ENCODE measurements at places on chromosomes 7 and 10. TPM values are rescaled to one million over a fixed set of nuclear protein-coding genes. Genes with fewer than 3 reads are reported as not detected.
A peak's percentile ranks its signal among the peaks of the same experiment; 100 is the strongest.

GRCh38 chr7:49389871-49390479 is 383.5 kb upstream of the VWC2 start:
- no peak for DNase-seq

GATAD1 gene
- 24.9 TPM for polyA plus RNA-seq

DNA sequence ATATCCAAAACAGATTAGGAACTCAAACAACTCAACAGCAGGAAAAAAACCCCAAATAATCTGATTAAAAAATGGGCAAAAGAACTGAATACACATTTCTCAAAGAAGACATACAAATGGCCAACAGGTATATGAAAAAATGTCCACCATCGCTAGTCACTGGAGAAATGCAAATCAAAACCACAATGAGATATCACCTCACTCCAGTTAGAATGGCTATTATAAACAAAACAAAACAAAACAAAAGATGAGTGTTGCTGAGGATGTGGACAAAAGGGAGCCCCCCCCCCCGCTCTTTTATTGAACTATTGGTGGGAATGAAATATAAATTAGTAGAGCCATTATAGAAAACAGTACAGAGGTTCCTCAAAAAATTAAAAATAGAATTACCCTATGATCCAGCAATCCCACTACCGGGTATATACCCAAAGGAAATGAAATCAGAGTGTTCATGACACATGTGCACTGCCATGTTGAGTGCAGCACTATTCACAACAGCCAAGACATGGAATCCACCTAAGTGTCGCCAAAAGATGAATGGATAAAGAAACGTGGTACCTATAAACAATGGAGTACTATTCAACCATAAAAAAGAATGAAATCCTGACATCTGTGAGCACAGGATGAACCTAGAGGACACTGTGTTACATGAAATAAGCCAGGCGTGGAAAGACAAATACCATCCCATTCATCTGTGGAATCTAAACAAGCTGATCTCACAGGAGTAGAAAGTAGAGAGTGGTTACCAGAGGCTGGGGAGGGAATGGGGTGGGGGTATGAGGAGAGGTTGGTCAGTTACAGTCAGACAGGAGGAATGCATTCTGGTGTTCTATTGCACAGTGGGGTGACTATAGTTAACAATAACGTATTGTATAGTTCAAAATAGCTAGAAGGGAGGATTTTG is 78.1 kb upstream of the RHEB start:
- DNase-seq: no peak

GRCh38 chr7:44275957-44276570 is 49.3 kb downstream of the CAMK2B start:
- DNase-seq: no peak

ZNF33B gene
- 18.8 TPM for polyA plus RNA-seq

GRCh38 chr7:123966936-123967335 is 41.9 kb downstream of the SPAM1 start:
- DNase-seq: no peak

VWC2 gene
- 0.09 TPM for polyA plus RNA-seq

DNA sequence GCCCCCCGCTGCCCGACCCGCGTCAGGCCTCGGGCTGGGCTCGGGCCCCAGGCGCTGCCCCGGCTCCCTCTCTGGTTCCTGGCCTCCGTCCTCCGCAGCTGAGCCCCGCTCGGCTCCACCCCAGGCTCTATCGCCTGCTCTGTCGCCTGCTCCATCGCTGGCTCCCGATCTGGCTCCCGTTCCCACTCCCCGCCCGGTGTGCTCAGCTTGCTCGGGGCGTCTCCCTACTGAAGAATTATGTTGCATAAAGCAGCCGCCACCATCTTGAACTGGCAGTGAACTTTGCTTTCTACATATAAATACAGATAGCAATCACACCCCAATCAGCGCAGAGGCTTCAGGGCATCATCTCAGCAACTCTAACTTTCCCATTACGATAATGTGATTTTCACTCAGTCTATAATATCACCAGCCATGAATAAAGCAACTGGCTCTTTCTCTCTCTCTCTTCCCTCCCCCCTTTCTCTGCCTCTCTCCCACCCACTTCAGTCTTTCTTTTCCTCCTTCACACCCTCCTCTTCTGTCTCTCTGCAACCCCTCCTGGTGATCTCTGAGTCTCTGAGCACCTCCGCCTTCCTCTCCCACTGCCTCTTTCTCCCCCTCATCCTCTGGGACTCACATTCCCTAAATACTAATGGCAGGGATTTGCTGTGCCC is 43.3 kb upstream of the BTRC start:
- no peak for DNase-seq

- DNase-seq: no peak
Measured at GRCh38 chr7:4745971-4746919, 29.2 kb upstream of the AP5Z1 start.

GRCh38 chr10:59279991-59280505 is 82.3 kb downstream of the FAM13C start:
- DNase-seq: no peak

- no peak for DNase-seq
Measured at GRCh38 chr7:51255036-51255435, 61.6 kb downstream of the COBL start.

C10orf67 gene
- 0.11 TPM for polyA plus RNA-seq

DNA sequence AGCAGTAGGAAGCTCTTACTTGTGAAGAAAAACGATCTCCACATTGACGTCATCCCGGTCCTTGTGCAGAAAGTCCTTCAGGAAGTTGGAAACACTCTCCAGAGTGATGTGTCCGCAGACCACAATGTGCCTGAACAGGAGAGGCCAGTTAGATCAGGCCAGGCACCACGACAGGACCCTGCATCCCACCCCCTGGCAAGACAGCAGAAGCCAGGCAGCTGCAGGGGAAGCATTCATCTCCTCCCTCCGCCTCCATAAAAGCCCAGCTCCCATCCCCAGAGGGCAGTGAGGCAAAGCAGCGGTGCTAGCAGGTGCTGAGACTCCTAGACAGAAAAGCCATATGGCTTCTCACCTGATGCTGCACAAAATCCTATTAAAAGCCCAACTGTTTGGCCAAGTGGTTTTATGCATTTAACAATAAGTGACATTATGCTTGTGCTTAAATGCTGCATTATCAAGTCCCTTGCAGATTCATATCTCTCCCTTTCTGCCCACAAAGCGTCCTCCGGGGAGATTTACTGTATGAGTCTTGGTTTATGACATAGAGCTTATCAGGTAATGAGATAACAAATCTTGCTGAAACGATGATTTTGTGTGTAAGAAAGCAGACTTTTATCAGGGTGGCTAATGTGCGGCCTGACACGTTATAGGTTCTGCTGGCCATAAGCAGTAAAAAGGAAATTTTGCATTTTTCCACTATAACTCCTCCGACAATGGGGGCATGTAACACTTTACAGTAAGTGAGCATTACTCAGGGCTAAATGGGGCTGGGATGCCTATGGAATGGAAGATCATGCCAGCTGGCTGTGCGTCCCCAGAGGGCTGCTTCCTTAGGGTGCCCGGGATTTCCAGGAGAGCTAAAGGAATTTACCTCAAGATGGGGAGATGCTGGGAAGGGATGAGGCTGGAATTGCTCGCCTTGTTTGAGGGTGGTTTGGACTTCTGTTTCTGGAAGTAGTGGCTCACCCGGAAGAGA is 546.9 kb downstream of the KCNMA1 start:
- DNase-seq: no peak

GRCh38 chr10:79127151-79127961 is 58.6 kb downstream of the ZMIZ1 start:
- no peak for DNase-seq

GRCh38 chr10:23914641-23915040 is 294.3 kb upstream of the KIAA1217 start:
- no peak for DNase-seq

- DNase-seq: no peak
Measured at GRCh38 chr10:76766682-76767081, 870.9 kb downstream of the KCNMA1 start.

OR6V1 gene
- not detected for polyA plus RNA-seq

GRCh38 chr10:49177391-49178355 is 10.5 kb downstream of the TMEM273 start:
- peak; percentile 17 for DNase-seq

DEPP1 gene
- polyA plus RNA-seq: 33.8 TPM

PPP1R17 gene
- not detected for polyA plus RNA-seq

DNA sequence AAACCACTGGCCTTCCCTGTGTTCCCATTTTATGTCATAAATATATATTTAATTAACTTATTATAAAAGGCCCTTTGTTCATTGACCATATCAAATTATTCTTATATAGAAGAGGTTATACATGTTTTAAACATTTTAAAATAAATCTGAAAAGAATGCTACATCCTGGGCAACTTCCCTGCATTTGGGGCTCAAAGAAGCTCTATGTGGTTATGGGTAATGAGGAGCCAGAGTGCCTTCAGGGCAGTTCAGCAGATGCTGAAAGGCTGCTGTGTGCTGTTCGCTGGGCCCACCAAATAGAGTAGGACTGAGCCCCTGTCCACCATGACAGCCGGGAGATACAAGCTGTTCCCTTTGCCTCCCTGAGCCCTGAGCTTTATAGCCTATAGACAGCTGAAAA is 35.9 kb downstream of the HTRA1 start:
- no peak for DNase-seq

CCDC136 gene
- 22.9 TPM for polyA plus RNA-seq

PLEKHS1 gene
- 0.05 TPM for polyA plus RNA-seq

GRCh38 chr10:102421757-102422512 is 1.3 kb downstream of the FBXL15 start:
- no peak for DNase-seq

CTAGE8 gene
- polyA plus RNA-seq: 0.75 TPM

MACC1 gene
- polyA plus RNA-seq: 0.04 TPM

DNA sequence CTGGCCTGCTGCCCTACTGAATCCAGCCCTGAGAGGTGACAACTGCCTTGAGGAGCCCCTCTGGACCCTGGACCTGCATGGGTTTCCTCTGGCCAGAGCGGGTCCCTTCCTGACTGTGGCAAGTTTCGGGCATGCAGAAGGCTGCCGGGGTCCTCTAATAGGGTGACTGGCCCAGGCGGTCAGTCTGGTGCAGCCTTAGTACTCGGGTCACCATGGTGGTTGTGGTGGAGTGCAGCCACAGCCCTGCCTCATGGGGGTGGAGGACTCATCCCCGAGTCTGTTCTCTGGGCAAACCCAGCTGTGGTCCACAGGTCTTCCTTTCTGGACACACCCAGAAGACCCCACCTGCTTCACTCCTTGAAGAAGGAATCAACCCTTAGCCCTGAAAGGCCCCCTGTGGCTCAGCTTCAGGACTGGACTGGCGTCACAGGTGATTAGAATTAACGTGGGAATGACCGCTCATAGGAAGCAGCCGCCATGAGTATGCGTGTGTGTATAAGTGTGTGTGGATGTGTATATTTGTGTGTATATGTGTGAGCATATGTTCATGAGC is 28.7 kb downstream of the RAMP3 start:
- no peak for DNase-seq

SCART1 gene
- 1.5 TPM for polyA plus RNA-seq

EIF5AL1 gene
- polyA plus RNA-seq: 0.49 TPM

DNA sequence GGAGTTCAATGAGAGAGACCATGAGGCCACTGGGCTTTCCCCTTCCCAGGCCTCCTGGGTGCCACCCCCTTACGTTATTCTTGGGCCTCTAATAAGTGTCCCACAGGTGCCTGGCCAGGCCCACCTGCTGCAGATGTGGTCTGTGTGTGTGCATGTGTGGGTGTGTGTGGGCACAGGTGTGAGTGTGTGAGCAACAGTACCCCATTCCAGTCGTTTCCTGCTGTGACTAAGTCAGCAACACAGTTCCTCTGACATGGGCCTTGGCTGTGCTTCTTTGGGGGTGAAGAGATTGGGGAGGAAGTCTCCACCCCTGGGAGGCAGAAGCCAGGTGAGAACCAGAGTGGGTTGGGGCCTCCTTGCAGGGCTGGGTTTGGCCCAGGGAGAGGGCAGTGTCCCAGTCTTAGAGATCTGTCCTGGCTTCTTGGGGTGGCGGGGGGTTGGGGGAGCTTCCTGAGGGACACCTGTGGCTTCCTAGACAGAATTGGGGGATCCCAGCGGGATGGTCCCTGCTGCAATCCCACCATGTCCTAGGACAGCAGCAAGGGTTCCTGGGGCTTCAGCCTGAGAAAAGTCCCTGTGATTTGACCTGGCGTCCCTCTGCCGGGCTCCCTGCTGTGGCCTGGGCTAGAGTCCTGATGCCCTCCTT is 4.1 kb upstream of the PILRB start:
- DNase-seq: no peak

ZNF485 gene
- polyA plus RNA-seq: 2.7 TPM

GRCh38 chr7:2480070-2480408 is 3.8 kb upstream of the GRIFIN start:
- no peak for DNase-seq

DNA sequence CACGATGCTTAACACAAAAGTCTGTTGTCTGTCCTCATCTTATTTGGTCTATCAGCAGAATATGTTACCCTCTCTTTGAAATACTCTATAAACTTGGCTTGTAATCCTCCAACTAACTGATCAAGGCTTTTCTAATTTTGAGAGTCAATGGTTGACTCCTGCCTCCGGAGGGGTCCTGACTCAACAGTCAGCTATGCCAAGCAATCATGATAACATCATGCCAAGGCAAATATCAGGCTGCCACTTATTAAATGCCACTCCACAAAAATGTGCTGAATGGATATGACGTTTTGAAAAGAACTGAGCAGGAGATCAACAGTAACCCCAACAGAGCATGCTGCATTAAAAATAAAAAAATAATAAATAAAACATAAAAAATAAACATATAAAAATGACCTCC is 116.1 kb downstream of the PARD3 start:
- DNase-seq: no peak

DNA sequence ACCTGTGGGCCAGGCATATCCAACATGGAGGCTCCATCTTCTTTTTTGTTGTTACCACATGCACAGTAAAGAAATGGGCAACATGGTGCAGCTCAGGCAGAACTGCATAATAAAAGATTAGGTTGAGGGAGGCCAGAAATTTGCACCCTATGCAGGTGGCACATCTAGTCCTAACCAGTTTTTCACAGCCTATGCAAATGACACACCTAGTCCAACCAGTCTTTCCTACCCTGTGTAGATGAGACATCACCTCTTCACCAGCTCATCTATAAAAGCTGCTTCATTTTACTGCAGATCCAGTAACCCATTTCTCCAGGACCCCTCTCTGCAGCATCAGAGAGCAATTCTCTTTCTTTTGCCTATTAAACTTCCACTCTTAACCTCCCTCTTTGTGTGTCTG is 411.0 kb upstream of the PCDH15 start:
- no peak for DNase-seq

GRCh38 chr10:70815504-70816219 is at the start of gene SGPL1:
SGPL1 (plus strand) TSS chr10:70815948; CDS start chr10:70816854, 906 bp downstream.
- DNase-seq: peak; percentile 29

MGMT gene
- polyA plus RNA-seq: 13.9 TPM

GRCh38 chr7:132531562-132531961 is 44.7 kb downstream of the PLXNA4 start:
- no peak for DNase-seq

- DNase-seq: no peak
Measured at GRCh38 chr10:44682507-44682906, 228.6 kb upstream of the TMEM72 start.

GALNT17 gene
- 35.4 TPM for polyA plus RNA-seq
